HTR-8/SVneo (cell line): ENCODE measurements at places on chromosomes 3 and 15.

GRCh38 chr3:151439652-151440125 is 21.2 kb downstream of the IGSF10 start:
- peak; percentile 62 for DNase-seq

GRCh38 chr3:51944451-51945021 is 2.4 kb downstream of the PARP3 start:
- DNase-seq = no peak

DNA sequence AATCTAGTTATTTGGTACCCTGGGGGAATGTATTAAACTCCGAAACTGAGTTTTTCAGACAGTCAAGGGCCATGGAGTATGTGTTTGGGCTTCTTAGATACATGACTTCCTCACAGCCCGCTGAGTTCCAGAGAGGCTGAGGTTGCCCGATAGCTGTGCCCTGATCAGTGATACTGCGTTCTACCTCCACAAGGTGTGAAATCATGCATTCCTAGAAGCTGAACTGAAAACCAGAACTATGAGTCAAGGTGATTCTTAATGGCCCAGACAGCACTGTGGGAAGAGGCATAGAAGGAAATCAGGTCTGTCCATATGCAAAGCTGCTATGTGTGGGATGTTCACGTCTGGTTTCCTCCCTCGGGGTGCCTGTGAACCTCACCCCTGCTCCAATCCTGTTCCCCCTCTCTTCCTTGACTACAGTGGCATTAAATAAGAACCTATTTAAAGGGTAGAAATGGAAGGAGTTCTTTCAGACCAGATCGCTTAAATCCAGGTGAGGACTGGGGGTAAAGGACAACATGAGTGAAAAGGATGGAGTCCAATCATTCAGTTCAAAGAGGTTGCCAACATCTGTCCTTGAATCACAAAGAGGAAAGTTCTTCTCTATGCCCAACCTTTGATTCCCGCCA is 74.3 kb downstream of the MYO1E start:
- DNase-seq = no peak

DNA sequence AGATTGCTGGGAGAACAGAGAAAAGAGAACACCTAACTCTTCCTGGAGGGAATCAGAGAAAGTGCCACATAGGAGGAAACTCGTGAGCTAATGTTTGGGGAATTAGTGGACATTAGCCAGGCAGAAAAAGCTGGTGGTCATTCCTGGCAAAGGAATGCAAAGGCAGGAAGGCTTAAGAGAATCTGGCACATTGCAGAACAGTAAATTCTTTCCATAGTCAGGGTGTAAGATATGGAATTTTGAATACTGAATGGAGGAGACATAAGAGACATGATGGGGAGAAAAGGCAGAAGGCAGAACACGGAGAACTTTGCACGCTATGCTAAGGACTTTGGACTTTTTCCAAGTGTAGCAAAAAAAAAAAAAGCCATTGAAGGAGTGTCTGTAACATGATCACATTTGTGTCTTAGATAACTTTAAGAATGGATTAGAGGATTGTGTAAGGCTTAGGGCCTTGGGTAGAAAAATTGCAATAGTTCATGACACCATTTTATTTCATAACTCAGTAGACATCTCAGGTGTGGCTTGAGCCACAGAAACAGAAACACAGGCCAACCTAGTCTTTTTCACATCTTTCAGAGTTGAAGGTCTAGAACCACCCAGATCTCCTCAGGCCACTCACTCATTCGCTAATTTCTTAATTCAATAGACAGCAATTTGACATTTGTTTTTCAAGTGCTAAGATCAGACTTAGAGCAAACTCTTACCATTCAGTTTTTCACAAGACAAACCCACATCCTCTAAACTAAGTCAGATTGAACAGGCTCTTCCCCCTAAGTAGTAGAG is 31.2 kb upstream of the CCDC80 start:
- peak; percentile 61 for DNase-seq

DNA sequence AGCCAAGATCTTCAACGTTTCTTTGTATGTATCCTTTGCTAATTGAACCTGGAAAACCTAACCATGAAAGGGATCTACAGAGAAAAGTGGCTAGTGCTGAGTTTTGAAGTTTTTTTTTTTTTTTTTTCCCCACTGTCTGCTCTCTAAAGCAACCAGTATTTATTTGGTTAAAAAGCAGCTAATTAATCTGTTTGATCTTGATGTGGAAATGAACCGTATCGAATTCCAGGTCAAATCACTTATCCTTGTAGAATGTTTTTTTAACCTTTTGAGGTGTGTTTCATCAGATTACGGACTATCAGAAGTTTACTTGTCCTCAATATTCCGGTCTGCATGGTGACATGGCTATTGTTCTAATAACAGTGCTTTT is 117.2 kb downstream of the FNDC3B start:
- DNase-seq = no peak

GRCh38 chr3:168888781-168889180 is 774.7 kb downstream of the MECOM start:
- no peak for DNase-seq

DNA sequence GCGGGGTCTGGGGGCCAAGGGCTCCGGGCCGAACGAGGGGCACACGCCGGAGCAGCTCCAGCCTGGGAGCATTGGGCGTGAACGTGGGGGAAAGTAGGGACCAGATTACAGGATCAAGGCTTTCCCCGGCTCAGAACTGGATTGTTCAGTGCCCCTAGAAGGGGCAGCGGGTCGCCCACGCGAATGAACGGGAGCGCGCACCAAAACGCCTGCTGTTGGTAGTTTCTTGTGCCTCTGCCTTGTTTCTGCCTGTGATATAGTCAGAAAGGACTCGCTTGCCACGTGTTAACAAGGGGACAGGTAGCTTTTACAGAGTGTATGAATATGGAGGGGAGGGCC is 1.1 kb downstream of the CASR start:
- DNase-seq = no peak

- DNase-seq = no peak
Measured at GRCh38 chr3:1469687-1470086, 376.9 kb downstream of the CNTN6 start.

GRCh38 chr3:39541917-39542329 is 74.4 kb downstream of the MOBP start:
- peak; percentile 4 for DNase-seq

DNA sequence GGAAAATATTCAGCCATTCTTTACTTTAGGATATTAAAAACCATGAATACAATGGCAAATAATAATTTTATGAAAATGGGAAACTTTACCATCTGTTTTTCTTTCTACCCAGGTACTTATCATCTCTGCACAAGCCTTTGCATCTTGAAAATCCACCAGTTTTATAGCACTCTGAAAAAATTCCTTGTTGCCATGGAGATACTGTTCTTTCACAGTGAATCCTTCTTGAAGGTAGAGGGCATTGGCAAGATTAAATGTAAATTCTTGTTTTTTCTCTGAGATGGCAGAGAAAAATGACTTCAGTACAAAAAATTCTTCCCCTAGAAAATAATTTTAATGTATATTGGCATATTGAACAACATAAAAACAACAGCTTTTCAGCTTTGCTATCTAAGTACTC is 6.9 kb downstream of the SERPINI2 start:
- no peak for DNase-seq

DNA sequence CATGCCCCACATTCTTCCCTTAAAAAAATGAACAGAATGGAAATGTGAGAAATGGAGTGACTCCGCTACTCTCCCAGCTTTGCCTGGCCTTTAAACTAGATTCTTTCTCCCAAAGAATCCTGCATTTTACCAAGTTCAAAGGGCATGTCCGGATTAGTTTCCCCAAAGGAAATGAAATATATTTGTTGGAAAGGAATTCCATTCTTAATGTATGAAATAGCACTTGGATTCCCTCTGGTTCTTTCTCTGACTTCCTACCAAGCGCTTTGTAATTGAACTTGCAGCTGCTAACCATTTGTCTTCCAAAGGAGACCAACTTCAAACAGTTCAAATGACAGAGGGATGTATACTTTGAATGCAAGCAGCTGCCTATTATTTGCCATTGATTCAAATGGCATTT is 18.9 kb downstream of the MAP2K1 start:
- DNase-seq = no peak
